ENCODE measurements at places on chromosomes 2 and 18. TPM values are rescaled to one million over a fixed set of nuclear protein-coding genes. Genes with fewer than 3 reads are reported as not detected.

DSC3 gene
- not detected for total RNA-seq

OR6B2 gene
- not detected for total RNA-seq

NETO1 gene
- not detected for total RNA-seq

DNA sequence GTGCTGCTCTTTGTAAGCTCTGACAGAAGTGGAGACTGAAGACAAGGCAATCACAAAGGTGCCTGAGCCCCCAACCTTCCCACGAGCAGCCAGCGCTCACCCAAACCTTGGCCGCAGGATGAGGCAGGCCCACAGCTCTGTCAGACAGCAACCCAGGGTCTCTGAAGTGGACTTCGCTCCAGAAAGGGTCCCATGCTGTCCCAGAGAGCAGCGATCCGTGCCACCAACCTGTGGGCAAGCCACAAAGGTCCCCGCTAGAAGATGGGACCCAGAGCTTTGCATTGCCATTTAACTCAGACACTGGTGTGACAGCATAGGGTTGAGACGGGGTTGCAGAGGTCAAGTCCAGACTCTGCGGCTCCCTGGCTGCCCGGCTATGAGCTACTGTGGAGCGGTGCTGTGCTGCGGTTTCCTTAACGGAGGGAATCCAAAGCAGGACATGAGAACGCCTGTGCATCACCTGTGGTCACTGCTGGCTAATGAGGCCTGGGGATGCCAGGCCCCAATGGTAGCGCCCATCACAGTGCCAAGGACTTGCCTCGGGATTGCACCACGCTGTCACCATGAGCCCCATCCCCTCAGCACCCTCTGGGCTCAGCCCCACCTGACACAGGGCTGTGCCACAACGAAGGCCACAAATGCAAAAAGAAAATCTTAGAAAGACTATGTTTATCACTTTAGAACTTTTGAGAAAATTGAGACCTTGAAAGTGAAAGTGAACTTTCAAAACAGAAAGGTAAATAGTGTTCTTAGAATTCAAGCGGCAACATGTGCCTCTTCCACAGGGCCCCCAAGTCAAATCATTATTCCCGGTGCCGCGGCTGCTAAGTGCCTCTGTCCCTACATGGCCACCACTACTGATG, 103.4 kb downstream of the HDAC4 start:
- peaks cover 72% of the 10 kb centered on the region for H3K4me1 ChIP-seq
- H3K4me3 ChIP-seq = peak overlapping the region; percentile 58
- H3K27me3 ChIP-seq = no peaks in the 10 kb centered on the region
- peak; percentile 31 for DNase-seq

- no peak for DNase-seq
- no peak overlapping the region for H3K27ac ChIP-seq
- no peak overlapping the region for H3K4me3 ChIP-seq
- no peaks in the 10 kb centered on the region for H3K4me1 ChIP-seq
- H3K27me3 ChIP-seq = no peaks in the 10 kb centered on the region
- H3K36me3 ChIP-seq = no peaks in the 10 kb centered on the region
Measured at GRCh38 chr2:166916987-166917386, 28.7 kb downstream of the XIRP2 start.

- no peak overlapping the region for H3K4me3 ChIP-seq
- H3K36me3 ChIP-seq = no peaks in the 10 kb centered on the region
- H3K27ac ChIP-seq = no peak overlapping the region
- DNase-seq = no peak
- H3K4me1 ChIP-seq = peaks cover 19% of the 10 kb centered on the region
- H3K27me3 ChIP-seq = peaks cover 3% of the 10 kb centered on the region
Measured at GRCh38 chr2:224405412-224405811, 3.5 kb upstream of the FAM124B start.

GRCh38 chr2:206127656-206128055, 31.6 kb downstream of the NDUFS1 start:
- no peak overlapping the region for H3K27ac ChIP-seq
- no peak for DNase-seq
- H3K27me3 ChIP-seq = no peaks in the 10 kb centered on the region
- H3K4me3 ChIP-seq = no peak overlapping the region

DNA sequence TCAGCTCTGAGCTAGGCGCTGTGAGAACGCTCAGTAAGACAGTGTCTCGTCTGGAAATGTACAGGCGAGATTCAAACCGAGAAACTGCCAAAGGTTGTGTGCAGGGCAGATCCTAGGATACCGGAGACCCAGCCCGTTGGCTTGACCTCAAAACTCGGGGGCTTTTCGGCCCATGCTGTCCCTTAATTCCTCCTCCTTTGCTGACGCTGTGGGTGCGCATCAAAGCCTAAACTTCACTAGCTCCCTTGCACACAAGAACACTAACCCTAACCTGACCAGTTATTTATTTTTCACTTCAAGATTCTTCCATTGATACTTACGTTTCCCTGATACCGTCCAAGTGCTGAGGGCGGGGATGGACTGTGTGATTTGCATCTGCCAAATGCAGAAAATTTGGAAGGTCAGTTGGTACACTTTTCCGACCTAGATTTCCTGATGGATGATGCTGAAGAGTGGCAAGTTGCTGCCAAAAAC, 1.0 kb upstream of the AAK1 start:
- peak overlapping the region; percentile 85 for H3K4me3 ChIP-seq

DNA sequence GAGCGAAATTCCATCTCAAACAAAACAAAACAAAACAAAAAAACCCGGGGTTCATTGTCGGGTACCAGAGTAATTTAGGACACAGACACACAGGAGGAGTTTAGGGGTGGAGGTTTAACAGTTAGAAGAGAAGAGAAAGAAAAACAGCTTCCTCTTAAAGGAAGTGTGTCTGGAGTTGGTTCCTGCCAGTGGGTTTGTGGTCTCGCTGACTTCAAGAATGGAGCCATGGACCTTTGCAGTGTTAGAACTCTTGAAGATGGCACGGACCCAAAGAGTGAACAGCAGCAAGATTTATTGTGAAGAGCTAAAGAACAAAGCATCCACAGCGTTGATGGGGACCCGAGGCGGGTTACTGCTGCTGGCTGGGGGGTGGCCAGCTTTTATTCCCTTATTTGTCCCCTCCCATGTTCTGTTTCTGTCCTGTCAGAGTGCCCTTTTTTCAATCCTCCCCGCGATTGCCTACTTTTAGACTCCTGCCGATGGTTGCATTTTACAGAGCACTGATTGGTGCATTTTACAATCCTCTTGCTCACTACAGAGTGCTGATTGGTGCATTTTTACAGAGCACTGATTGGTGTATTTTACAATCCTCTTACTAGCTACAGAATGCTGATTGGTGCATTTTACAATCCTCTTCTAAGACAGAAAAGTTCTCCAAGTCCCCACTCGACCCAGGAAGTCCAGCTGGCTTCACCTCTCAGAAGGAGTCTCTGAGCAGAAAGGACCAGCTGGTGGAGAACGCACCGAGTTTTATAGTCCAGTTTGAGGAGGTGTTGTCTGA, 28.7 kb upstream of the ATP8B1 start:
- no peak overlapping the region for H3K27ac ChIP-seq
- H3K4me3 ChIP-seq = no peak overlapping the region
- no peak for DNase-seq
- H3K4me1 ChIP-seq = peaks cover 2% of the 10 kb centered on the region
- no peaks in the 10 kb centered on the region for H3K36me3 ChIP-seq

DNA sequence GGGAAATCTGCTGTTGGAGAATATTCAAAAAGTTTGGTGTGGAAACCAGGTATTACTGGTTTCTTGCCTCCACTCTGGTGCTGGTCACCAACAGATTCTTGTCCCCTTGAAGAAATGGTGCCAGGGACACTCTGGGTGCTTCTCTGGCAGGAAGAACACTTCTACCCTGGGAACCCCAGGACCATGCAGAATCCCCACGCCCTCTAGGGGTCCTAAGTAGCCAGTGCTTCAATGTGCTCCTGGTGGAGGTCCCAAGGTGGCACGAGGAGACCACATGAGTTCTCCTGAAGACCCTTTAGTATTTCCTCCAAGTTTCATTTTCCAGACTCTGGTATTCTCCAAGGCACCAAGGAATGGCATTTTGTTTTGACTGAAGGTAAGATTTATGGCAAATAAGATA, 380.6 kb downstream of the TSN start:
- no peak overlapping the region for H3K4me3 ChIP-seq
- DNase-seq = no peak
- H3K36me3 ChIP-seq = no peaks in the 10 kb centered on the region
- H3K27me3 ChIP-seq = no peaks in the 10 kb centered on the region
- no peak overlapping the region for H3K27ac ChIP-seq
- H3K4me1 ChIP-seq = no peaks in the 10 kb centered on the region

DNA sequence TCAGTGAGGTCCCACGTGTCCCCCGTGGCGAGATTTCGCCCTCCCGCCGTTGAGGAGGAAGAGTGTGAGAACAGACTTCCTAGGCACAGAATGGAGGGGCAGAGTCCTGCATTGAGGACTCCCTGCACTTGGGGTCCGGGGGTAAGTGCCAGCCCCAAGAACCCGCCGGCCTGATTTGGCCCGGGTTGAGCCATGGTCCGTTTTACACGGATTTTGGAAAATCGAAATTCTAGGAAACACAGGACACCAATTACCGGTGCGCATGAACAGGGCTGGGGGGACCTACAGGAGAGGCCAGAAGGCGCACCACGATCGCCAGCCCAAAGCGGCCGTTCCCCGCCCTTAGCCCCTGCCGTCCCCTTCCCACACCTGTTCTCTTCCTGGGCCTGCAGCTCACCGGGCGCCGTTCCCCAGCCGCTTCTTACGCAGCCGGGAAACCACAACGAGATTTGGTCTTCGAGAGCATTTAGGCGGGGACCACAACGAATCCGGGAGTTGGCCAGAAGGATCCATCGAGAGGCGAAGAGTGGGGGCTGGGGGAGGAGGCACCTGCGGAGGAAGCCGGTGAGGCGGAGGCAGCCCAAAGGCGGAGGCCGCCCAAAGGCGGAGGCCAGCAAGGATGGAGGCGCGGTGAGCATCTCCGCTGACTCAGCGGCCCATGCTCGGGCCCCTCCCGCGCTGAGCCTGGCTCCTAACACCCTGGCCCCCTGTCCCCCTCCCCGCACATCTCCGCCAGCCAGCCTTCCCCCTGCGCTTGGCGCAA, 464 bp upstream of the TLX2 start:
- no peak for DNase-seq
- peaks cover 64% of the 10 kb centered on the region for H3K27me3 ChIP-seq
- peaks cover 40% of the 10 kb centered on the region for H3K4me1 ChIP-seq
- H3K36me3 ChIP-seq = no peaks in the 10 kb centered on the region

DNA sequence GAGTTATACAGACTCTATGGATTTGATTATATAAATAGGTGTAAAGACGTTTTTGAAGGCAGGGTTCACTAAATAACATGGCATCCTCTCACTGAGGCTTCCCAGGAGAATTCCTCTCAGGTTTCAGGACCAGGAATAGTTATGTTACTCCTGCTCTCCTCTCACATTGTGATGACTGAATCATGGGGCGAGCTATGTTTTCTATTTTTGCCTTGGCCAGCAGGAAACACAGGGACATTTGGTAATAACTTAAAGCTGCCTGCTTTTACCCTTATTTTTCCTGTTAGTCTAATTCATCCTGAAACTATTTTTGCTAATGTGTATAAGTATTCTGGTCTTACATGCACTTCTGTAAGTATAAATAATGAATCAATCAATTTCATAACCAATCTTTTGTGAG, 115.3 kb upstream of the ITGB6 start:
- DNase-seq = no peak
- H3K27ac ChIP-seq = no peak overlapping the region
- no peaks in the 10 kb centered on the region for H3K27me3 ChIP-seq
- no peak overlapping the region for H3K4me3 ChIP-seq
- H3K4me1 ChIP-seq = peaks cover 4% of the 10 kb centered on the region

- no peaks in the 10 kb centered on the region for H3K4me1 ChIP-seq
- no peak for DNase-seq
- H3K36me3 ChIP-seq = no peaks in the 10 kb centered on the region
- H3K4me3 ChIP-seq = no peak overlapping the region
- no peaks in the 10 kb centered on the region for H3K27me3 ChIP-seq
Measured at GRCh38 chr18:25305584-25305983, 46.4 kb downstream of the ZNF521 start.
